GM12891 (cell line): ENCODE measurements at places on chromosomes 13 and 19.

DNA sequence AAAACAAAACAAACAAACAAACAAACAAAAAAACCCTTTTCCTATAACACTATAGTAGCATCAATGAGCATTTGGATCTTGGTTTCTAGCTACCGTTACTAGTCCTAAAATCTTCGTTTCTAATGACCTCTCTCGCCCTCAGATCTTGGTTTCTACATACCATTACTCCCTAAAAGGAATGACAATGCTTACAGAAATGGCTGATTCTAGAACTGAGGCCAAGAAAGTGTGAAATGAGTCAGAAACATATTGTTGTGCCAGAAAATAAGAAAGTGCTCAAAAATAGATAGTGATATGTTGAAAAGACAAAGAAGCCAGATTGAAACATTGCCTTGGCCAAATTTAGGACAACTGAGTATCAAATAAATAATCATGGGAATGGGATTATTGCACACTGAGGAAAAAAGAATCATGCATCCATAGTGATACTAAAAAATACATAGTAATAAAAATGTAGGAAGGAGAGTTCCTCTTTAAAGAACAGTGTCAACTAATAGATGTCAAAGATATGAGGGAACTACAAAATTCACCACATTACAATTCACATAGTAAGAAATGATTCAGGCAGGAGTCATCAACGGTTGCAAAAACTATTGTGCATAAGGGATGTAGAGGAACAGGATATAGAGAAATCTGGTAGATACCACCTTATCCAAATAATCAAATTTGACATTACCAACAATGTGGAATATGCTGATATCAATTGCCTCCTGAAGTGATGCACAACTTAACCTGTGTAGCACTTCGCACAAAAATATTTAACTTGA, 386.6 kb downstream of the DIAPH3 start:
- DNase-seq: no peak

DNA sequence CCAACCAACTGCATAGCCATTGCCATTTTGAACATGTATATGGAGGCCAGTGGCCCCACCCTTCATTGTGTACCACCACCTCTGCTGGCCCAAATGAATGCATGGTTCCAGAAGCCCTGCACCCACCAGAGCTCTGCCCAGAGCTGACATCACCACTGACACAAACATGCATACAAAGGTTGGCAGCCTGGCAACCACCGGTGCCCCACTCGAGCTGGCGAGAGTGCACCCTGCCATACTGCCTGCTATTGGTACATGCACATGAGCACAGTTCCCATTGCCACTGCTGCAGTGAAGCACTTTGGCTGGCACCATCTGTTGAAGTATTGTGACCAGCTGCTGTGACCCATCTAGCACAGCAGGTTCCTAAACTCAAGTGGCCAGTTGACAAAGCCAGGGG, 1564.9 kb downstream of the OLFM4 start:
- DNase-seq: no peak

GRCh38 chr19:37874784-37875183, 31.6 kb downstream of the WDR87 start:
- DNase-seq: no peak

DNA sequence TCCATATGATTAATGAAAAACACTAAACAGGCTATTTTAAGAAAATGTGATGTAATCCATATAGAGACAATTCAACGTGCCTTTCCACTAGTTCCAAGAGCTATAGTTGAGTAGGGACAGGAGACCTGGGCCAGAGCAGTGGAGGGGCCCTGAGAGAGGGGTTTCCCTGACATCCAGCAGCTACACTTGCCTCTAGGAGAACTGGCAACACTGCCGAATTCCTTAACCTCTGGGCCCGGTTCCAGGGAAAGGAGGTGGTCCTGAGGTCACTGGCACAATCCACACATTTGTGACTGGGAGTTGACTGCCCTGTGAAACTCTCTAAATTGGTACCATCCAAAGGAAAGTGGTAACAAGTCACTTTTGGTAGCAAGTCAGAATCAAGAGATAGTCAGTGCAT, 264.4 kb downstream of the DCLK1 start:
- DNase-seq: no peak

DNA sequence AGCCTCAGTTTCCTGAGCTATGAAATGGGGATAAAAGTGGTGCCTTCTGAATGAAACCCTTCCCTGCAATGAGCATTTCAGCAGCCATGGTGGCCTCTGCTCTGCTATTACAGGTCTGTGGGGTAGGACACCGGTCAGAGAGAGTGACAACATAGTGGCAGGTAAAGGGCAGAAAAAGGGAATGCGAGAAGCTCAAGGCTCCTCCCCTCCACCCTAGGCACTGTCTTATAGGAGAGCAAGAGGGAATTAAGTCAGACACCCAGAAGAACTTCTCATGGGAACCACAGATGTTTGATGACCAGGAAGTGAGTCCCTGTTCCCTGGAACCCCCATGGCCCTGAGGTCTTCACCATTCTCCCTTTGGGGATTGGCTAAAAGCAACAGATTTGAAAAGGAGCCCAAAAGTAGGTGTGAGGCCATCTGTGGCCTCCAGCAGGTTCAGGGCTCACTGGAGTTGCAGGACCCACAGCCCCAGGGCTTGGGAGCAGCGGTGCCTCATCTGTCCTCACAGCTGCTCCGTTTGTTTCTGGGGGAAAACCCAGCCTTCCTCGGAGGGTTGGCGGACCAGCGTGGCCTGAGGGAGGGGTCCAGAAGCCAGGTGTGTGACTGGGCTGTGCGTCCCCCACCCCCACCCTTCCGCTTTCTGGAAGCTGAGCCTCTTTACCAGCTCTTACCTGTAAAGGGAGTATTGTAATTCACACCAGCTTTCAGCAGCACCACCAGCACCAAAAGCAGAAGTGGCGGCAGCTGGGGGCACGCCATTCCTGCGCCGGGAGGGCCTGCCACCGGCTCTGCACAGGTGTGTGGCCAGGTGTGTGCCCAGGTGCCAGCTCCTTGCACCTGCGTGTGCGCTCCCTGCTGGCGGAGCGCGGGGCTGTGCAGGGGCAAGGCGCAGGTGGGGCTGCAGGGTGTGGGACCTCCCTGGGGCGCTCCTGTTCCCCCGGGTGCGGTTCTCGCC, 19.4 kb downstream of the IQCN start:
- no peak for DNase-seq

DNA sequence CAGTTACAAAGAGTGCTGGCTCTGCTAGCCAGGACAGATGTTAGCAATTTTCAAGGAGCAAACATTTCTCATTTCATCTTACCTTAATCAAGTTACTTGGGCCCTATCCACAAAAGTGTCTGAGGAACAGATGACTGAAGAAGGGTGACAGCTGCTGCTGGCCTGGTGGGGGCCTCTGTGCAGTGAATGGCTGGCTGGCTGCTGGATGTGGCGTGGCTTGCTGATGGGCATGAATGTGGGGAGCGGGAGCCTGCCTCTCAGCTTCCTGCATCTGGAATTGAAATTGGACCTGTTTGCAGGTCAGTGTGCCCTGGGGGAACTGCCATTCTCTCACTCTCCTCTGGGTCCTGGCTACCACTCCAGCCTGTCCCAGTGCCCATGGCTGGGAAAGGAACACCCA, 94.7 kb downstream of the RGCC start:
- DNase-seq: no peak

DNA sequence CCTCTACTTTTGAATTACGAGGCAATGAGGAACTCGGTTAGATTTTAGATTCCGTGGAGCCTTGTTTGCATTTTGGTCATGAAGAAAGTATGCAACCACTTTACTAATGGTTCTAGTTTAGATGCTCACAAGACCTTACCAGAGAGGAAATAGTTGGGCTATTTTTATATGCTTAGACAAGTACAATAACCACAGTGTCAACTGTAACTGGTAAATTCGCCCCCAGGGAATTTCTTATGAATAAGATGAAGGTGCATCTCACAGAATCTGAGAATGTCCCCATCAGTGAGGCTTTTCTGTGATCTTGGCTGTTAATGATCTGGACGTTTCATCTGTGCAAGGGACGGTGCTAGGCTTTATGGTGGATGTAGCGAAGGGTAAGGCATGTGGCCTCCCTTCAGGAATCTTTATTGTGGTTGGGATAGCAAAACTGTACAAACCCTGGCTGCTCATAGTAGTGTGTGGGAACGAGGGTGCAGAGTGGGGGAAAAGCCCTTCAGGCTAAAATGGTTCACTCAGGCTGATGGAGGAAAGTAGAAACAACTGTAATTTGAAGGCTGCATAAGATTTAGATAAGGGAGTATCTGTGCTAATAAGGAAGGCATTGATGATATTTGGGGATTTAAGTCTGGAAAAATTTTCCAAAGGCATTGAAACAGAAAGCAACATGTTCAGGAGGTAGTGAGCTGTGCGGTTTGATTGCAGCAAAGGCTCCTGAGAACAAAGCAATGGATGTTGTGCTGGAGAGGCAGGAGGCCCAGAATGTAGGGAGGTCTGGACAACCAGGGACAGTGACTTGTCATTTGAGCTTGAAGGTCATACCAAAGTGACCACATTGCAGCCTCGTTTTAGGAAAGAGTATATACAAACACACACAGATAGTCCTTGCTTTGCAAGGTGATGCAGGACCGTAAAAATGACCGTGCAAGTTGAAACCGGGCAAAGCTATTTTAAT, 28.4 kb downstream of the UBAC2 start:
- no peak for DNase-seq
